ENCODE measurements at places on chromosomes 6 and 20. TPM values are rescaled to one million over a fixed set of nuclear protein-coding genes. Genes with fewer than 3 reads are reported as not detected.

Gene MYMX
- total RNA-seq = 0.21 TPM

Gene TFAP2D
- total RNA-seq = not detected

Gene FGD2
- total RNA-seq = not detected

Gene SNAI1
- total RNA-seq = 13.4 TPM

Gene TINAG
- total RNA-seq = not detected

Gene SLC12A5
- total RNA-seq = 7.6 TPM

Gene SALL4
- 22.2 TPM for total RNA-seq

Gene UST
- 4.0 TPM for total RNA-seq

Gene COL10A1
- total RNA-seq = 0.21 TPM

Gene GPRC6A
- total RNA-seq = not detected

GRCh38 chr20:41011551-41012067 is 17.0 kb upstream of the TOP1 start:
- DNase-seq = no peak

GRCh38 chr20:37943501-37944455 is 40.9 kb downstream of the VSTM2L start:
- DNase-seq = no peak

- no peak for DNase-seq
Measured at GRCh38 chr6:148514091-148514845, 171.6 kb downstream of the SASH1 start.

DNA sequence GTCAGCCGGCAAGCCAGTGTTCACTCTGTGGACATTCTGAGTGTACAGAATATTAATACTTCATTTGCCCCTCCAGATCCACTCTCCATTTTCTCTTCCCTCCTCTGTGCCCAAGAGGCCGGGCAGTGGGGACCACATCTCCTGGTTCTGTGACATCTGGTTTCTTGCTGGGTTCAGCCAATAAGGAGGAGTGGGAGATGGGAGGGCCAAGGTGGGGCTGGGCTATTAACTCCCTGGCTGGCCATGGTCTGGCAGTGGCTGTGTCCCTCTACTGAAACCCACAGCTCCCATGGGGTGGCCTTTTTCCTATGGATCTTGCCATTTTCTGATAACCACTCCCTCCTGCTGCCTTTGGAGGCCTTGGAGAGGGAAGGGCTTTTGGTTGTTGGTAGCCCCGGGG is 30.0 kb upstream of the SALL4 start:
- no peak for DNase-seq

DNA sequence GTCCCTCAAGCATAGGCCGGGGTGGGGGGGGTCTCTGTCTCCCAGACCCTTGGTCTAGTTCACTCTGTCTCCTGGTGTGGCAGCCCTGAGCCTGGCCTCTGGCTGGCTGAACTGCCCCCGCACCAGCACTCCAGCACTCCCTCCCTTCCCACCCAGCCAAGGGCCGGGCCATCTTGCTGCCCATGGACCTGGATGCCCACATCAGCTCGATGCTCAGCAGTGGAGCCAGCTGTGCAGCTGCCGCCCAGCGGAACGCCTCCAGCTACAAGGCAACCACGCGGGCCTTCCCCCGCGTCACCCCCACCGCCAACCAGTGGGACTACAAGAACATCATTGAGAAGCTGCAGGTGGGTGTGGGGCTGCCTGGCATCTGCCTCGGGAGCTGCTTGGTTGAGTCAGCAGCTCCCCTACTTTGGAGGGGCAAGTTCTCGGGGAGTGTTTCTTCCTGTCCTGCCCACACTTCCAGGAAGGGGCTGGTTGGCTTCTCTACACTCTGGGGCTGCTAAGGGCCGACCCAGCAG is 28.4 kb downstream of the UQCC2 start:
- DNase-seq = no peak

- DNase-seq = no peak
Measured at GRCh38 chr20:2596673-2597279, 55.7 kb upstream of the NOP56 start.
